T-helper 17 cell (primary cell): ENCODE measurements at places on chromosomes 2 and 18. TPM values are rescaled to one million over a fixed set of nuclear protein-coding genes. Genes with fewer than 3 reads are reported as not detected.

DNA sequence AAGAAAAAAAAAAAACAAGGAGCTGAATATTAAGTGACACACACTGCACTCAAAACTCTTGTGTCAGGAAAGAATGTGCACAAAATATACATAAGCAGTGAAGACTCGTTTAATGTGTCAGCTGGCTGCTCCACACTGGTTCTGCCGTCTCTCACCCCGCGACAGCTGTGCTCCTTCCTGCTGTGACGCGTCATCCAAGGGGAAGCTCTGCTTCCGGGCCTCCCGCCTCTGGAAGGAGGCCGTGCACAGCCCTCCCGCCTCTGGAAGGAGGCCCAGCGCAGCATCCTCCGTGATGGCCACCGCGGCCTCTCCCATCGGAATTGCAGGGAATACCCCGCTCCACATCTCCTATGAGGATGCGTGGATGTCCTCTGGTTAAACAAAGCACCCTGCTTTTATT lies 151.0 kb downstream of the HDAC4 start:
- no peak for DNase-seq

DNA sequence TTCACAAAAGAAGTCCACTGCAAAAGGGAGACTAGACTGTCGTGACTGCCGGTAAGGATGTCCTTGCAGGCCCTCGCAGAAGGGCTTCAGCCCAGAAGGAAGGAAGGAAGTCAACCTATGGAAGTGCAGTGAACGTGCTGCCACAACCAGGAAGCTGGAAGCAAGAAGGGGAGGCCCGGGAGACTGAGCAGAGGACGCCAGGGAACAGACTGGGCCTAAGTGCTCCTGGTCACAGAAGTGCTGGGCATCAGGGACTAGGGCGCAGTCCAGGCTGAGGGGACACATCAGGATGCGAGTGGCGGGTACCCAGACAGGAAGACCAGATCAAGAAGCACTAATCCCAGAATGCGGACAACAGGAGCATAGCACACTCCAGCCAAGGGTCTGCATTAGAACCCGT lies 78.8 kb downstream of the PIEZO2 start:
- no peak for DNase-seq

- no peak for DNase-seq
Measured at GRCh38 chr18:64032312-64032711, 62.4 kb downstream of the SERPINB8 start.

DNA sequence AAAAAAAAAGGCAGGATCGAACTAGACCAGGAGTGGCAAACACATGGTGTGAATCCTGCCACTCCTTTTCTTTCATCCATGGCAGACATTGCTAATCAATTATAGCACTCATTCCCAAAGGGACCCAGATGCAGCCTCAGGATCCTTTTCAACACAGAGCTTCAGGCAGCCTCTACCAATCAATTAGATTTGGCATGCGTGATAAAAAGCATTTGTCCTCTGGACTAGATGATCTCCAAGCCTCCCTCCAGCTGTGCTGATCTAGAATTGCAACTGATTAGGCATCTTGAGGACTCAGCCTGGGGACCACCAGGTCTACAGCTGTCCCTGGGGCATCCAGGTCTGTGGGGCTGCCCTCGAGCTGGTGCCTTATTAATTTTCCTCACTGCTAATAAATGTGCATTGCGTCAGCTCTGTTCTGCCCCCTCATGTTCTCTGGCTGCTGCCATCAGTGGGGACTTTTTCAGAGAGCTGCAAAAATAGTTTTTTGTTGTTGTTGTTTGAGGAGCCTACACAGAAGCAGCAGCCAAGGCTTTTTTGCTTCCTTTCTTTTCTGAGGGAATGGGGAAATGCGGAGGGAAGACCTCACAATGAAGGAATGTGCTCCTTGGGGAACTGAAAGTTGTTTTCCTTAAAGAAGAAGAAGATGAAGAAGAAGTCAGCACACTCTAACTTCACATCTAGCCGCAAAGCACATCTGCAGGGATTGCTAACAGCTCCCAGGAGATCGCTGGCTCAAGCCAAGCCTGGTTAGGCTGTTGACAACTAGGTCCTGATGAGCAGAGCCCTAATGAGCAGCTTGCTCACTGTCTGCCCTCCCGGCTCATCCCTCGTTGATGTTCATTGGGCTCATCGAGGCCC lies 8.8 kb upstream of the ATOH8 start:
- DNase-seq, result no peak

The ARL6IP6 gene
- 17.9 TPM for total RNA-seq
